ENCODE measurements at places on chromosomes 5 and 9. TPM values are rescaled to one million over a fixed set of nuclear protein-coding genes. Genes with fewer than 3 reads are reported as not detected.

Gene CTXN3
- not detected for total RNA-seq

Gene PCDHB13
- total RNA-seq = 0.28 TPM

Gene PCDHGB2
- 2.4 TPM for total RNA-seq

Gene ANP32B
- total RNA-seq = 7.8 TPM

Gene ZNF474
- 0.18 TPM for total RNA-seq

Gene TMEM215
- total RNA-seq = not detected

Gene CD274
- 2.2 TPM for total RNA-seq

Gene FAM153A
- not detected for total RNA-seq

Gene P4HA2
- 574 TPM for total RNA-seq

Gene ALAD
- total RNA-seq = 24.8 TPM

Gene NCBP1
- total RNA-seq = 33.6 TPM

Gene SLC36A3
- not detected for total RNA-seq

Gene ZNF658
- 4.9 TPM for total RNA-seq

Gene LCN15
- total RNA-seq = not detected

Gene AIF1L
- under 0.01 TPM for total RNA-seq

Gene SPATA31D4
- not detected for total RNA-seq

Gene GMCL2
- not detected for total RNA-seq
